Activated CD8-positive, alpha-beta memory T cell treated with anti-CD3 and anti-CD28 coated beads for 1 hour (primary cell): ENCODE measurements at places on chromosomes 5 and 9.

- no peak for DNase-seq
Observed at GRCh38 chr5:76938177-76938576, 14.7 kb upstream of the CRHBP start.

- DNase-seq: no peak
Observed at GRCh38 chr5:9105851-9106250, 440.0 kb downstream of the SEMA5A start.

DNA sequence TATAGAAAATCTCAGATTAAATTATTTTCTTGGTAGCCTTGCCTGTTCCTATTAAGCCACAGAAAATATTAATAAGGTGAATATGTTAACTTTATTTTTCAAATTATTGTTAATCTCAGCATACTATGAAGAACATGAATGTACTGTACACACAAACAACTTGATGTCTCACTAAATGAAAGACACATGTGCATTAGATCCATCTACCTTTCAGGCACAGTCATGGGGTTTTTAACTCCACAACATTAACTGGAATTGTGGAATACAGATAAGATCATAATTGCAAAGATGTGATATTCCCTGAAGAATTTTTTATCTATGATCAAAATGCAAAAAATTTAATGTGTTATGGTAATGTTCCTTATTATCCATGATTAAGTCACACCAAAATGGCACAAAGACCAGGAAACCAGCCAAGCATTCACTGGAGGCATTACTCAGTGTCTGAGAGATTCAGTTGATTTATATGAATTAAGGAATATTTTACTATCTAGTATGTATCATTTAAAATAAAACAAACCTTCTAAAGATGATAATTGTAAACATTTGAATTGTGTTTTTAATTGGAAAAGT lies 150.0 kb upstream of the VCAN start:
- DNase-seq: no peak

- DNase-seq: no peak
Observed at GRCh38 chr5:176785184-176786145, 24.9 kb upstream of the UNC5A start.

DNA sequence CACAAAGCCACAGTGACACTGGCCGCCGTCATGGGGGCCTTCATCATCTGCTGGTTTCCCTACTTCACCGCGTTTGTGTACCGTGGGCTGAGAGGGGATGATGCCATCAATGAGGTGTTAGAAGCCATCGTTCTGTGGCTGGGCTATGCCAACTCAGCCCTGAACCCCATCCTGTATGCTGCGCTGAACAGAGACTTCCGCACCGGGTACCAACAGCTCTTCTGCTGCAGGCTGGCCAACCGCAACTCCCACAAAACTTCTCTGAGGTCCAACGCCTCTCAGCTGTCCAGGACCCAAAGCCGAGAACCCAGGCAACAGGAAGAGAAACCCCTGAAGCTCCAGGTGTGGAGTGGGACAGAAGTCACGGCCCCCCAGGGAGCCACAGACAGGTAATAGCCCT lies 26.1 kb downstream of the HRH2 start:
- DNase-seq: no peak

DNA sequence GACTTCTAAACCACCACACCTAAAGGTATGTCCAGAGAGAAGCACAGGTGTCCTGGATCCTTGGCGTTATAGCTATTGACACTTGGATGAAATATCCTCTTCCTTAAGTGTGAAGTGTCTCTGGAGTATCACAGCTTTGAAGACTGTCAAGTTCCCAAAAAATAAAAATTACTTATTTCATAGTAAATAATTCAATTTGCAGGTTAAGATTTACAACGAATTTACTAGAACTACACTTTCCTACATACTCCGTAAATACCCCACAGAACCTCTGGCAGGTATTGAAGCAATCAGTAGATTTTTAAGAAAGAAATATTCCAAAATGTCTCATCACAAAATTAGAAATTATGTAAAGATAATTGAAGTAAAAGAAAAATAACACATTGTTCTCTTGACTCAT lies 27.1 kb upstream of the POC5 start:
- no peak for DNase-seq

DNA sequence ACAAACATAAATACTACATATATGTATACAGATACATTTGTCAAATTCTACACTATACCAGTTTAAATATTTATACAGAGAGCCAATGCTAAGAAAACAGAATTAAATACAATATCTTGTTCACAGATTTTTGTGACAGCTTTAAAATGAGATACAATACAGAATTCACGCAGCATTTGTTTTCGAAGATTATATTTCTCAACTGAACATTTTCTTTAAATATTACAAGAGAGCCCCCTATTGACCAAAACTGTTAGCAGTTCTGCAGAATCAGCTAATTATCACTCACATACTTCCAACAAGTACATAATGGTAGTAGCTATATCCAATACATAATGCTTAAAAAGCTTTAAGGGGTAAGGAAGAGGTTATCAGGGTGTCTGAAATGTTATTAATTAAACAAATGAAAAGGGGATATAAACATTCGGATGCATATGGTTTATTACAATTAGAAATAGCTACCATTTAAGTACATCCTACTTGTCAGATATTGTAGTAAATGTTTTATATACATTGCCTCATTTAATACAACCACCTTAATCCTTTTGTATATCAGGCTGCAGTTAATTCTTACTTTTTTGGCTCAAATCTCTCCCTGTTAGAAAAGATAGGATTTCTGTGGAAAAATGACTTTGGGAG lies 31.7 kb downstream of the ZDHHC21 start:
- no peak for DNase-seq

GRCh38 chr5:179153921-179154345 lies 93.8 kb downstream of the ZNF354C start:
- DNase-seq: no peak

GRCh38 chr5:128077526-128077925 lies 6.0 kb upstream of the SLC12A2 start:
- DNase-seq: no peak

DNA sequence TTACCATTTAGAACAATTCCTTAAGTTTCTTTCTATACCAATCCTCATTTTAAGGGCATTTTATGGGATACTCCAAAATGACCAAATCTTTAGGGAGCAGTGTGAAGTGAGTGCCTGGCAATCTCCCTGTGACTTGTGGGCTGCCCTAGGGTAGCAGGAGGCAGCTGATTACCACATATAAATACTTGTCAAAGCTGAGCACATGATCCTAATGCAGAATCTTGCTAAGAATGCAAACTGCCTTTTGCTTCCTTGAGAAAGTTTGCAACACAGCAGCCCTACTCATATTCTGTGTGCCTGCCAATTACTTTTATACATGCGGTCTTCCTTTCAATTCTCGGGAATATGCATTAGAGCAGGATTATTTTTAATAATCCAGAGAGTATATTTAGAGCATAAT lies 18.2 kb upstream of the NREP start:
- DNase-seq: no peak

DNA sequence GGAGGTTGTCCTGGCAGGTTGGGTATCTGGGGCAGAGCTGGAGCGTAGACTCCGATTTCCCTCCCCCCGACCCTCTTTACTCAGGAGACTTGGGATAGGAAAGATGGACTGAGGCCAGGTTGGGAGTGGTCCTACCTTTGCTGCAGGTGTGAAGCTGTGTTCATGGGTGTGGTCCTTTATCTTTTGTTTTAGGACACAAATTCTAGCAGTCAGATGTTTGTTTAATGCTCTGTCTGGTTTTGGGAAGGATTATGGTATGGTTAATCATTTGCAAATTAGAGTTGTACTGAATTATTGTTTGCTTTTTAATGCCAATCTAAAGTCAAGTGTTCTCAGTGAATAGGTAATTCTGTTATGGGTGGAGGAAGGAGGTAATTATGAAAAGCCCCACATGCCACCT lies 14.1 kb upstream of the FAM120AOS start:
- no peak for DNase-seq

GRCh38 chr5:124596595-124597421 lies 149.6 kb downstream of the ZNF608 start:
- no peak for DNase-seq

- DNase-seq: no peak
Observed at GRCh38 chr9:135703726-135704125, 1.7 kb downstream of the KCNT1 start.

- DNase-seq: no peak
Observed at GRCh38 chr9:124480621-124480981, 26.6 kb downstream of the NR5A1 start.

DNA sequence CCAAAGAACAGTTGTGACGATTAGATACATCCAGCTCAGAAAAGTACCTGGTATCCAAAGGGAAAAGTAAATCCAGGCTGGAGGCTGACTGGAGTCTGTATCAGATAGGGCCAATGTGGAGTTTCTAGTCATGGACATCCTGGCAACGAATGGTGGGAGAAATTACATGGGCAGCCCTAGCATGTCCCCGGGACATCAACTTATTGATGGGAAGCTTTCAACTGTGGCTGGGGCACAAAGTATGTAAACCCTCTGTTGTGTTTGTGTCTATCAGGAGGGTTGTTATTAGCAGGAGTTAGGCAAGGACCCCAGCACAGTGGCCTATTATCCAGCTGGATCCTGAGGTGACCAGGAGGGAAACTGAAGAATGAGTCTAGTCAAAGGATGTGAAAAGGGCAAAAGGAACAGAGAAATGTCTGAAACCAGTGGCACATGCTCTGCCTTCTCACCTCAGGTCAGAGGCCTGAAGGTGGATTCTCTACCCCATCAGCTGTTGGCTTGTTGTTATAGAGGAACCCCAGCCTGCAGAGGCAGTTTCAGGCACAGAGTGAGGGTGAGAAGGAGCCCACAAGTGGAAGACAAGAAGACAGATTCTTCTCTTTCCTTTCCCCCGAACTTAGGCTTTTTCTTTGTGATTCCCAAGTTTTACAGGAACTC lies 19.9 kb downstream of the IFNW1 start:
- DNase-seq: no peak

- DNase-seq: no peak
Observed at GRCh38 chr9:109880276-109881169, 100.5 kb downstream of the PALM2AKAP2 start.

GRCh38 chr9:7879551-7880245 lies 80.1 kb upstream of the DMAC1 start:
- DNase-seq: no peak

GRCh38 chr5:160379511-160379910 lies 9.1 kb upstream of the C1QTNF2 start:
- DNase-seq: no peak

GRCh38 chr5:139188558-139189270 lies 9.5 kb downstream of the SIL1 start:
- DNase-seq: no peak

- no peak for DNase-seq
Observed at GRCh38 chr5:88488561-88488960, 219.9 kb upstream of the TMEM161B start.

DNA sequence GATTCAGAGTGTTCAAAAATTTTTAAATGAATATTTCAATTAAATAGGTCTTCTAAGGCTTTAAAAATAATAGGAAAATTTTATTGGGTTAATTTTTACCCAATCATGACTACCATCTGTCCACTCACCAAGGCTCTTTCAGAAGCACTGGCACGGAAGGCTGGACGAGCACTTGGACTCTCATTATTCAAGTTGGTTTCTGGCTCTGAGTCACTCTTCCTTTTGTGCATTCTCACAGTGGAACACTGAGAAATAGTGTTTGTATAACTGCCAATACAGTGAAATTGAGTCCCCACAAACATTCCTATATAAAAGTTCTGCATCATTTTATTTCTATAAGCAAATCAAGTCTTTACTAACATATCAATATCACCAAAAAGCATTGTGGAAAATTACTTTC lies 1149.0 kb downstream of the EFNA5 start:
- no peak for DNase-seq

DNA sequence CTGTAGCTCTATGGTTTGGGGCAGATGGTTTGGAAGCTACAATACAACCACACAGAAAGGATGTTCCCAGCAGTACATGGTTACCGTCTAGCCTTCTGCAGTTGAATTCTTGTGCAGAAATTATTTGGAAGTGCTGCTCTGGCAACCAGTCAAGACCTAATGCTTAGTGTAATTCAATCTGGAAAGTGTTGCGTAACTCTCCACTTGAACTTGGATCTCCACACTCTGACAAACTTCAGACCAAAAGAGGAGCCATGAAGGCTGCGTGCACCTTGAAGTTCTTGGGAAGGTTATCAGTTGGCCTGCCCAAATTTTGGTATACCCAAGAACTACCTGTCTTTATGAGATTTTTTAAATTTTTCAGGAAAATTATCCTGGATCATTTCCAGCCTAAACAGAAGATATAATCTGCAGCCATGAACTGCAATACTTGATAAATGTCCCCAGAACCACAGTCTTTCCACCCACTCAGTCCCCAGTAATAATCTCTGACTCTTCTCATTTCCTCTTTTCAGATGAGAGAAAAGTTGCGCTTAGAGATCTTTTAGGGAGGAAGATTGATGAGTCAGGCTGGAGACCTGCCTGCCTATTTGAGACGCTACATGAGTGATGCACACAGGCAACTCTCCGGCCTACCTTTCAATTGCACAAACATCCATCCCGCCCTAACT lies 159.9 kb downstream of the FANCC start:
- no peak for DNase-seq

GRCh38 chr5:32096891-32097595 lies 77.1 kb downstream of the GOLPH3 start:
- DNase-seq: no peak

DNA sequence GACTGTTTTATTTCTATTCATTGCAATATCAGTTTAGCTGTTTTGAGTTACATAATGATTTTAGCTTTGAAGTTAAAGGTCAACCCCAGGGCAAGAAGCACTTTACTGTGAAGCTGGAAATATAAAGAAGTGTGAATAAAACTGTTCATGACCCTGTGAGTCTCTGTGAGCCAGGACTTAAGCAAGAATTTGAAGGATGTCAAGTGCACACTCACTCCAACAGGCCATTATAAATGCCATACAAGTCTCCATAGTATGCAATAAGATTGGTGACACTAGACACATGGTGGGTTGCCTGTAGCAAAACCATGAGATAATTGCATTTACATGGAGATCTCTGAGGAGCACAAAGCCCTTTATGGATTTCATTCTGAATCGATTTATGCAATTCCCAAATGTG lies 318.7 kb upstream of the ITGA1 start:
- DNase-seq: no peak

GRCh38 chr5:108801776-108802175 lies 54.1 kb downstream of the FER start:
- no peak for DNase-seq

DNA sequence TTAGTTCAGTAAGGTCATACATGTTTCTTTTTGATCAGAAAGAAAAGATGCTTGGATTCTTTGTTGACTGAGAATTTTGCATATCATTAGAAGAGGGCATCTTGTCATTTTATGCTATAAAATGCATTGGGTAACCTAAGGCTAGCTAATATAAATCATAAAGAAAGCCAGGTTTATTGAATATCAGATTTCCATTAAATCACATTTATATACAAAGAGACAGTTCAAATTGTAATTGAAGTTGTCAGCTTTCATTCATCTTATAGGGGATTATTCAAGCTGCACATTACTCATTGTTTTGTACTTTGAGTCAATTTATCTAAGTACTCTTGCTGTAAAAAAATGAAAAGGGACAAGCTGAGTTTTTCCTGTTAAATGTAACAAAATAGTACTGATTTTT lies 259.1 kb upstream of the CDH12 start:
- DNase-seq: no peak
